ENCODE measurements at places on chromosomes 12 and 14.

DNA sequence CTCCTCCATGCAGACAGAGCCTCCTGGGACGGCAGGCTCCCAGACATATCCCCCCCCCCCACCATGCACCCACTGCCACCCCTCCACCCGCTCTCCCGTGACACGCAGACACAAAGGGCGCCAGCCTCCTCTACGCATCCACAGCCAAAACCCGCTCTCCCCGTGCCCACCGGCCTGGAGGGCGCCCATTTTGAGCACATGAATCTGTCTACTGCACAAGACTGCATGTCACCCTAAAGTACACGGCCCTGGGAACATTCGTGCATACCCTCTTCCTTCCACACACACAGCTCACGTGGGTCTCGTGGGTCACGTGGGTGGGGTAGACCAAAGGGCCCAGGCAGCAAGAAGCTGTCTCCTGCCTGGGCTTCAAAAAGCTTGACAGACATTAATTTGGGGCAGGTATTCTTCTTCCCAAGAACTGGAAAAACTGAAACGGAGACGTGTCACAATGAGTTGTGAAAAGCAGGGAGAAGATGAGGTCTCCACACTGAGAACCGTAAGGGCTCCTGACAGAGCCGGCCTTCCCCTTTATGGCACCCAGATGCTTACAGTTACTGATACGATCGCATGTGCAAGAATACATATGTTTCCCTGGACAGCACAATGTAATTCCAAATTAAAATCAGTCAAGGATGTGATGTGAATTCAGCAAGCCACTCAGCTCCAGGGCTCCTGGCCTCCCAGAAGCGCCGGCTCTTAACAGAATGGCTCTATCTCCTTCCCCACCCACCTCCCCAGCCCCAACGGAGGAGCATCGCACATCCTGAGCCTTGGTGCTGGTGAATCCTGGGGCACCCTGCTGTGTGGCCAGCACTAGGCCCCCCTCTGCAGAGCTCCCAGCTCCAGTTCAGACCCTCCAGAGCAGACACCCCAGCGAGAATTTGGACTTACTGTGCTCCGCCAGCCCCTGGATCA lies 1.9 kb downstream of the TGFB3 start:
- no peak for DNase-seq

GRCh38 chr14:21840765-21841164 lies 167.1 kb upstream of the OR4E1 start:
- DNase-seq = no peak

GRCh38 chr12:13101821-13102375 lies 1.6 kb downstream of the GSG1 start:
- DNase-seq = peak; percentile 67

DNA sequence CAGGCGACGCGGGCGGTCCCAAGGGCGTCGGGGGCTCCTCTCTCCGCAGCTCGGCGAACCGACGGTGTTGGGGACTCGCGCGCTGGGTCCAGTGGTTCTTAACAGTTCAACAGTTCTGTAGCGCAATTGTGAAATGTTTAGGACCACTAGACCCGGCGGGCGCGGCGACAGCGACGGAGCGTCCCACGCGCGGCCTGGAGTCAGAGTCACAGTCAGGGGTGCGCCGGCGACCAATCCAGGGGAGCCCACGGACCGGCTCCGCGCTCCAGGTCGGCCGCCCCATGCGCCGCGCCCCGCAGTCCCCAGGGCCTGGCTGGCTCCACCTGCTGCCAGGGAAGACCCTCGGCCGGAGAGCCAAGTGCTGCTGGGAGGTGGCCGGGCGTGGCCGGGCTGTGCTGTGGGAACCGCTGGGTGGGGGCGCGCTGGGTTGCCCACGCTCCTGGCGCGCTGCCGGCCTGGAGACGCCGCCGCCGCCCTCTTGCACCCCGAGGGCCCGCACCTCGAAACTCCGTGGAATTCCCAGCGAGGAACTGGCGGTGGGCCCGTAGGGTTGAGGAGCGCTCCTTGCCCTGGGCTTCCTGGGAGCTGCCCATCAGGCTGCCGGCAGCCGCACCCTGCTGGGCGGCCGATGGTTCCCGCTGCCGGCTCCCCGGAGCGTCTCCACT lies 20.9 kb upstream of the KIF26A start:
- DNase-seq = no peak

DNA sequence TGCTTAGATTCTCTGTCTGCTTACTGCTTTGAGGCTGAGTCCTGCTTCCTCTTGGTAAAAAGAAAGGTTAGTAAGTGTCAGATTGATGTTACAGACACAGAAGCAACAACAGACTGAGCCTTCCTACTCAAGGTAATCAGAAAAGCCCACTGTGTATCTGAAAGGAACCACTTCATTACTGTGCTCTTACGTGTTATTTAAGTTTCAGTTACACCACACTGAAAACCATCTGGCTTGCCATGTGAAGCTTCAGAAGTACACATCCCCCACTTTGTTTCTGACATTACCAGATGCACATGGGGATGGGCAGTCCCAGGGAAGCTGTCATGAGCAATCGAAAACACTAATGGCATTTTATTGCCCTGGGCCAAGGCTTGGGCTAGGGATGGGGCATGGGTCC lies 1290.1 kb downstream of the AACS start:
- DNase-seq = no peak

DNA sequence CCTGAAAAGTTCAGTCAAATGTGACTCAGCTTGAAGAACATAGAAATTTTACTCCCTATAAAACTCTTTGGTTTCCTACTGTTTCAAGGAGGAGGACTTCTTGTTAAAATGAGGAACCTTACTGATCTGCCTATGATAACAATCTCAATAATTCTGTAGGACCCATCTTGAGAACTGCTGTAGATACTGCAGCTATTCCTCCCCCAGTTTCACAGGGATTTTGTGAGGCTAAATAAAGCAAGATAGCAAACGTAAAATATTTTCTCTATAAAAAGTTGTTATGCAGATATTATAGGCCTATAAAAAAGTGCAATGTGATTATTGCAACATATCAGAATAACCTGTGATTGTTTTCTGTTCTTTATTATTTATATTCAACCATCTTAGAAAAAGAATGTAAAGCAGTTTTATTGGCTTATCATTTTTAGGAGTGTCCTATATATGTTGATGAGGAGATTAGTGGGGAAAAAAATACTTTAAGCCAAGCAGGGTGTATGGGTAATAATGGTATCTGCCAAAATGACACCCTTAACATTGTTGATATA lies 12.1 kb downstream of the CLEC14A start:
- no peak for DNase-seq

Measured in adipocyte (in vitro differentiated cells).